WTC11 (cell line): ENCODE measurements at places on chromosomes 6 and 20.

GRCh38 chr6:122833021-122833491 is 44.0 kb downstream of the SMPDL3A start:
- no peak for DNase-seq

DNA sequence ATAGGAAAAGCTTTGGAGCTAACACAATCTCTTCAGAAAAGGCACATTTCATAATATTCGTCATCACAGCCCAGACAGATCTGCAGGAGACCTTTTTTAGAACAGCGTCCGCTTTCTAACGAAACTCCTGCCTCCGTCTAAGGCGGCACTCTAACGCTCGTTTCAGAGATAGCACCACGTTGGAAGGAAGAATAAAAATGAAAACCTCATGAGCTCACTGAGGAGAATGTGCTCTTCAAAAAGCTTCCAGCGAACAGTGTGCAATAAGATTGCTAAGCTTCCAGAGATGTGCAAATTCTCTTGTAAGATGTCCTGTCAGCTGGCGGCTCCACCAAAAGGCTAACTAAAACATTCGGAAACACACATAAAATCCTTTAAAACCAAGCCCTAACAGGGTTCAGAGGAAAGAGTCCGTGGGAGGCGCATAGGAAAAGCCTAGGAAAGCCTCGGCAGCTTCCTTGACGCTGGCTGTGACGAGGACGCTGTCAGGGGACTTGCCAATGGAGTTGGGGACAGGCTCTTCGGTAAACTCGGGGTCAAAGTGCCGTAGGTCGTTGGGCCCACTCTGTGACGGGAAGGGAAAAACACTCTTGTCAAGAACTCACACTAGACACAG is 117.6 kb upstream of the SLC2A12 start:
- no peak for DNase-seq

GRCh38 chr6:157893238-157893637 is 70.2 kb downstream of the SNX9 start:
- no peak for DNase-seq

DNA sequence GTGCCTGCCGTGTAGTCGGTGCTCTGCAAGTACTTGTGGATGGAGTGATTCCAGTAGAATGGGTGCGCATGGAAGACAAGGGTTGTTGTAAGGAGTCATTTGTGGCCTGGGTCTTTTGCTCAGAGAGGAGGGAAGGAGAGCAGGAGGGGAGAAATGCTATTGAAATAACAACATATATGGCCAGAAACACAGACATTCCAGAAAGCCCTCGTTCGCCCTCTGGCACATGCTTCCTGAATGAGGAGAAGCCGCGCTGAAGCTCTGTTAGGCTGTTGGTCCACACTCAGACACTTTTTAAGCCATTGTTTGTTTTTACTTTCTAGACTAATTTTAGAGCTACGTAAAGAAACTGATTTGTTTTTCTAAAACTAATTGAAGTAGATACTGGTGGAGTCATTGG is 107.4 kb downstream of the RPP40 start:
- no peak for DNase-seq

GRCh38 chr6:119390247-119390793 is 40.8 kb upstream of the MAN1A1 start:
- DNase-seq: no peak

DNA sequence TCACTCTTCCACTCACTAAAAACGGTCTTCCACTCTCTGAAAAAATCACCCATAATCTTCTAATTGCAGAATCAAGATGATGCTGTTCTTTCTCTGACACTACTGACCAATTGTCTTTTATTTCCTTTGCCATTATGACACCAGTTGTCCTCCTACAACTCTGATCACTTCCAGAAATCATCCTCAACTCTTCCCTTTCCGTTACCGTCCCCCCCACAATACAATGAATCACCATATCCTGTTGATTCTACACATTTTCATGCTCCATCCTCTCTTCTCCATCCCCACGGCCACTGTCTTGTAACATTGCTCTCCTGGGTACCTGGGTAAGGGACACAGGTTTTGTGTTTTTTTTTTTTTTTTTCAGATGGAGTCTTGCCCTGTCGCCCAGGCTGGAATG is 2.5 kb upstream of the PPP2R5D start:
- DNase-seq: no peak

- no peak for DNase-seq
These were observed 1035.3 kb upstream of the GJE1 start for GRCh38 chr6:141097471-141097870.

DNA sequence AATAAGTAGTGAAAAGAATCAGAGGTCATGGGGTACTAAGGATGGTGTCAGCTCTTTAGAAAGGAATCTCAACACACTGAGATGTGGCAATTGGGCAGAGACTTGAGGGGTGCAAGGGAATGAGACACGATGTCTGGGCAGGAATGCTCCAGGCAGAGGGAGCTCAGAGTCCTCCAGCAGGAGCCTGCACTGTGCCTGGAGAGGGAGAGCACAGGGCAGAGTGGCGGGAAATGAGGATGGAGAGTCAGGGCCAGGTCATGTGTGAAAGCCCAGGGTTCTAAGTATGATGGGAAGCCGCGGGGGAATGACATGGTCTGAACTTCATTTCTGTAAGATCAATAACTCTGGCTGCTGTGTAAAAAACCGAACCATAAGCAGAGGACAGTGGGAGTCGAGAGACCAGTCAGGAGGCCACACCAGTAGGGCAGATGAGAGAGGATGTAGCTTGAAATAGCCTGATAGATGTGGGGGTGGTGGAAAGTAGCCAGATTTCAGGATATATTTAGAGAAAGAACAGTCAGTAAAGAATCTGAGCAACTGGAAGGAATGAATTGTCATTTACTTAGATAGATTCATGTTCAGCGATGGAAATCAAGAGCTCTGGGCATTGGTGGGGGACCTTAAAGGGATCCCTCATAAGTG is 133.4 kb upstream of the DTNBP1 start:
- DNase-seq: no peak

DNA sequence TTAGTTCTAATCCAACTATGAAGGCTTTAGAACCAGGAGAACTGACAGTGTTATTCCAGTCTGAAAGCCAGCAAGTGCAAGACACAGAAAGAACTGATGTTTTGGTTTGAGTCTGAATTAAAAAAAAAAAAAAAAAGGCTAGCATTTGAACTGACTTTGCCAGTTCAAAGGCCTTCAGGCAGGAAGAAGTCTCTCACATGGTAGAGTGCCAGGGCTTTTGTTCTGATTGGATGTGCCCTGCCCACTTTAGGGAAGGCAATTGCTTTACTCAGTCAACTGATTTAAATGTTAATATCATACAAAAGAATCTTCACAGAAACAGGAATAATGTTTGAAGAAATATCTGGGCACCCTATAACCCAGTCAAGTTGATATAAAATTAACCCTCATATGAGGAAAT is 212.2 kb downstream of the HIVEP2 start:
- DNase-seq: no peak

- no peak for DNase-seq
These were observed 694.3 kb upstream of the FLRT3 start for GRCh38 chr20:15031546-15032351.

- DNase-seq: no peak
These were observed 1.9 kb downstream of the PCK1 start for GRCh38 chr20:57562541-57563465.

DNA sequence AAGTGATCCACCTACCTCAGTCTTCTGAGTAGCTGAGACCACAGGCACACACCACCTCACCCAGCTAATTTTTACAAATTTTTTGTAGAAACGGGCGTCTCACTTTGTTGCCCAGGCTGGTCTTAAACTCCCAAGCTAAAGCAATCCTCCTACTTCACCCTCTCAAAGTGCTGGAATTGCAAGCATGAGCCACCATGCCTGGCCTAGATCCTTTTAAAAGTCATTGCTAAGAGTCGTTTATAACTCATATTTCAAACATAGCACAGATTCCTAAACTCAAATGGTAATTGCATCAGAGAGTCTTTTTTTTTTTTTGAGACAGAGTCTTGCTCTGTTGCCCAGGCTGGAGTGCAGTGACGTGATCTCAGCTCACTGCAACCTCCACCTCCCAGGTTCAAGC is 7.7 kb upstream of the SAMHD1 start:
- DNase-seq: no peak

DNA sequence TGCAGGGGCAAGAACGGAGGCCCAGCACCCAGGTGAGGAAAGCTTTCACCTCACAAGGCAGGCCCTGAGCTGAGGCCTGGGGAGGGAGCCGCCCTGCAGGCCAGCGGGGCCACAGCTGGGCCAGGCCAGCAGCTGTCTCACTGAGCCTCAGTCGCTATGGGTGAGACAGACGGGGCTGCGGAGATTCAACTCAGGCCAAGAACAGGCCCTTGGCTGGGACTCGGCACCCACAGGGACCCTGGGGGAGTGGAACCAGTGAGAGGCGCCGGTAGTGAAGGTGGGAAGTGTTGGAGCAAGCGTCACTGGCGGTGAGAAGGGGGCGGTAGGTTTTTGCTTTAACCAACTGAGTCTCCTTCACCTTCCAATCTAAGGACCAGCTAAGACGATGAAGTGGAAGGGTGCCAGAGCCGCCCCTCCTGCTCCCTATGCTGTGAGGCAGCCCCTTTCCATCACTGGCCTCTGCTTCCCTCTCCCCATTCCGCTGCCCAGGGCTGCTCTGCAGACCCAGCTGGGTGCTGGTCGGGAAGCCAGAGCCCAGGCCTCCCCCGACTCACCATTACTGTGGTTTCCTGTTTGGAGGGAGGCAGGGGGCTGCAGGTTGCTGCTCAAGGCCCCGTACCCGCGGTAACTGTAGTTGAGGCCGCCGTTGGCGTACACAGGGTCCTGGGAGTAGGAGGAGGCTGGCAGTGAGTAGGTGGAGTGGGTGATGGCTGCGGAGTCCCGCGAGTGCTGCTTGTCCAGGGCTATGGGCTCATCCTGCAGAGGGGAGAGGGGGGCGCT is 93.7 kb downstream of the ASXL1 start:
- no peak for DNase-seq

GRCh38 chr6:84645563-84646266 is 118.7 kb downstream of the TBX18 start:
- DNase-seq: no peak

GRCh38 chr6:91167846-91168245 is 581.0 kb upstream of the MAP3K7 start:
- DNase-seq: no peak

GRCh38 chr6:19552076-19552475 is 285.1 kb upstream of the ID4 start:
- DNase-seq: no peak

- DNase-seq: no peak
These were observed 25.0 kb downstream of the CYB5R4 start for GRCh38 chr6:83884523-83884922.

GRCh38 chr6:169391473-169392071 is 137.9 kb upstream of the THBS2 start:
- no peak for DNase-seq
